Activated CD4-positive, alpha-beta T cell treated with anti-CD3 and anti-CD28 coated beads for 4 hours (primary cell): ENCODE measurements at places on chromosomes 5 and 9.

- DNase-seq: no peak
These were observed 57.7 kb downstream of the RETREG1 start for GRCh38 chr5:16558984-16559629.

GRCh38 chr9:136482046-136482792 is 621 bp downstream of the SEC16A start:
- DNase-seq: peak; percentile 41

- no peak for DNase-seq
These were observed 480.9 kb upstream of the PAPPA start for GRCh38 chr9:115672477-115673316.

DNA sequence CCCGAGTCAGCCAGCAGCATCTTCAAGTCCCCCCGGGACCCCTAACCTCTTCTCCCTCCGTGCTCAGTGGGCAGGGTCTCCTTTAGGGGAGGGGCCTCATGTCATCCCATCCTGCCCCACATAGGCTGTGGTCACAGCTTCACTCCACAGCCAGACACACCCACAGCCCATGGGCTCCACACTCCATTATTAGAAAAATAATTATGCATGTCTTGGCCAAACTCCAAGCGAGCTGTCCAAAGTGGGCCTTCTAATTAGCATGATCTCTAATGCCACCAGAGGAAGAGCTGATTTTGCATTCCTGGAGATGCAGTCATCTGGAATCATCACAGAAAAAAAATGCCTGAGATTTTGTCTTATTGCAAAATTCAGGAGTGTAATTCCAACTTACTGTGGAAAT is 418.2 kb downstream of the IRX2 start:
- DNase-seq: no peak

- no peak for DNase-seq
These were observed 437.3 kb upstream of the ADAMTSL1 start for GRCh38 chr9:18036422-18037187.

DNA sequence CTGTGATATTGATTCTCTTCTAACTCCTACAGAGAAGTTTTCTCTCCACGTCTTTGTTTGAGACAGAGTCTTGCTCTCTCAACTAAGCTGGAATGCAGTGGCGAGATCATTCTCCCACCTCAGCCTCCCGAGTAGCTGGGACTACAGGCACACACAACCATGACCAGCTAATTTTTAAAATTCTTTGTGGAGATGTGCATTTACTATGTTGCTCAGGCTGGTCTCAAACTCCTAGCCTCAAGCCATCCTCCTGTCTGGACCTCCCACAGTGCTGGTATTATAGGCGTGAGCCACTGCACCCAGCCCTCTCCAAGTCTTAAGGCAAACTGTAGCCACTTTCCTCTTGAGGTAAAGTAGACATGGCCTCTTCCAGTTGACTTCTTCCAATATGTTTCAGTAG is 72.2 kb downstream of the SNX18 start:
- DNase-seq: no peak

DNA sequence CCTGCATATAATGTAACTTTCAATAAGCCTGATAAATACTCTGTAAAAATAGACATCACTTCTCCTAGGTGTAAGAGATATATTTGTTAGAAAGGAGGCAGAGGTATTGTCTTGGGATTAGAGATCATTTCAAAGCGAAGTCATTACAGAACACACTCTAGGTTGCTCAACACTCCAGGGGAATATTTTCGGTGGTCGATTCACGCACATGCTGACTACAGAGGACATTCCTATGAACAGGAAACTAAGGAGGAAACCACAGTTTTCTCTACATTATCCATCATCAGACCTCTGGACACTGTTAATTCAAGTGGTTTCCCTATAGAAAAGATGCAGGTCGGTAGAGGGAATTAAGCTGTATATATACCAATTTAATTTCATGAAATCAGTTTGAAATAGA is 370.0 kb downstream of the NDUFS4 start:
- no peak for DNase-seq

- no peak for DNase-seq
These were observed 19.9 kb downstream of the TLR4 start for GRCh38 chr9:117723986-117724625.

DNA sequence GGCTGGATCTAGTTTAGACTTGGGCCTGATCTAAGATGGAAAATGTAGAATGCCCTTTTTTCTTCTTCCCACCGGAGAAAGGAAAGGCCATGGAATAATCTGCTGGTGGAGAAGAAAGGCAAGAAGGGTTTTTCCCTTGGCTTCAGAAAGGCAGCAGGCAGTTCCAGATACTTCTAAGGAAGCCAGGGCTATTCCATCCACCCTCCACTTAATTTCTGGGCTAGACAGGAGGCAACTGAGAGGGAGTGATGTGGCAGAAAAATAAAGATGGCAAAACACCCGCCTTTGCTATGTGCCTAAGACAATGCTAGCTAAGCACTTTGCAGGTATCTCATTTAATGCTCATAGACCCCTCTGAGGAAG is 9.9 kb downstream of the MYOZ3 start:
- no peak for DNase-seq
